Esophagus squamous epithelium (tissue), 5 donors: ENCODE measurements at places on chromosomes 5 and 9. TPM values are rescaled to one million over a fixed set of nuclear protein-coding genes. Genes with fewer than 3 reads are reported as not detected.

DNA sequence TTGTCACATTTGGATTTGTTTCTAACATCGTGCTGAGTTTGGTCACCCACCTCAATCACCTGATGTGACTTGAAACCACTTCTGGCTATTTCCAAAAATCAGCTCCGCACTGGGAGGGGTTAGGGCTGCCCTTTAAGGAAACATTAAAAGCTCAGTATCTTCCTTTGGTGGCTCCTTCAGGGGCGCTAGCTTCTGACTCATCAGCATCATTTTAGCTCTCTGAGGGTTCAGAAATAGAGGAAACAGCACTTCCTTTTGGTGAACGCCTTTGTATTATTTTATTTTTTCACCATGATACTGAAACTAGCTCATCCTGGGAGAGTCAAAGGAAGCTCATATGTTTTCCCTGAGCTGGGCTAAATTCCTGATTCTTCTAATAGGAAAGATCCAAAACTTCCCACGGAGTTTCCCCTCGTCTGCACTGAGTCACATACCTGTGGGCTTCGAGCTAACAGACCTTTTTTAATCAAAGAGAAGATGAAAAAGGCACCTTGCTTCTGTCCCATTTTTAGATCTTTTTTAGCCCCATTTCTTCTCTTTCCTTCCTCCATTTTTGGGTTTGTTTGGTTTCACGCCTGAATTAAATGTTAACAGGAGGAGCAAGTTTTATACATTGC is 48.2 kb downstream of the ROPN1L start:
- H3K27me3 ChIP-seq, result no peaks in the 10 kb centered on the region
- no peak overlapping the region for H3K4me3 ChIP-seq
- no peak for DNase-seq
- H3K27ac ChIP-seq, result no peak overlapping the region
- no peaks in the 10 kb centered on the region for H3K4me1 ChIP-seq
- H3K36me3 ChIP-seq, result no peaks in the 10 kb centered on the region

DNA sequence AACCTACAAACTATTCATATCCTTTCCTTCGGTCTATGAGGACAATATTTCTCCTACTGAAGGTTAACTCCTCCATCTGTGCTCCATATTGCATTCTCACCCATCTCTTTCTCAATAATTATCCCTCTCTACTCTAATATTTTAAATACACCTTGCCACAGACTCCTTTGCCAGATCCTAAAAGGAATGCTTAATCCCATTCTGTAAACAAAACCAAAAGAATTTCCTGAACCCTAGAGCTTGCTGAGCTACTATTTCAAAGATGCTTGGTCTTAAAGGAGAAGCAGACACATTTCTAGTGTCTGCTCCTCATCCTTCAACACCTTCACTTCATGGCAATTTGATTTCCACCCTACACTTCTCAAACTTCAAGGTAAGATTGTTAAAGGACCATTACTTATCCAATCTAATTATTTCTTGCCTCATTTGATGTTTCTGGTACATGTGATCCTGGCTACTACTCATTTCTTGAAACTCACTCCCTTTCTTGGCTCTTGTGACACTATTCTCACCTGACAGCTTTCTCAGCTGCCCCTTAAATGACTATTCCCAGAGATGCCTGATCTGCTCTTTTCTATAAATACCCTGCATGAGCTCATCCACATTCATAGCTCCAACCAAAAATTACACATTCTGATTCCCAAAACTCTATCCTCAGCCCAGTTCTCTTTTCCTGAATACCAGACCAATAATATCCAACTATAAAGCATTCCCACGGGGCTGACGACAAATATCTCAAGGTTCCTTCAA is 20.2 kb downstream of the HOMER1 start:
- H3K27me3 ChIP-seq, result no peaks in the 10 kb centered on the region
- H3K4me3 ChIP-seq, result no peak overlapping the region
- H3K4me1 ChIP-seq, result no peaks in the 10 kb centered on the region
- DNase-seq, result no peak

DNA sequence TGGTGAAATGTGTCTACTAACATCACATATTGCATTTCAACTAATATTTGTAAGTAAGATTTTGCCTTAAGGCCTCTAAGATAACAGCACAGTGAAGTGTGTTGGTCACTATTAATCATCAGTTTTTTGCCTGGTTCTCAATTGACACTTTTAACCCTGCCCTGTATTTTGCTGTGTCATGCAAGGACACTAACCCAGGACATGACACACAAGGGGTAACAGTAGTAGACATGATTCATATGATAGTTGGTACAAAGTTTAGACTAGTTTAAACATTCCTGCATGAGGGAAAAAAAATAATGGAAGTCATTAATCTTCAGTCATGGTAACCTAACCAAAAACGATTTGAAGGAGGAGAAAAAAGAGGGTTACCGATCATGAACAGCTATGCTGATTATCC is 207.0 kb downstream of the DEPDC1B start:
- H3K27me3 ChIP-seq, result no peaks in the 10 kb centered on the region
- H3K27ac ChIP-seq, result no peak overlapping the region
- DNase-seq, result no peak
- H3K36me3 ChIP-seq, result no peaks in the 10 kb centered on the region

- H3K27me3 ChIP-seq, result no peaks in the 10 kb centered on the region
- H3K27ac ChIP-seq, result no peak overlapping the region
- DNase-seq, result no peak
- H3K4me3 ChIP-seq, result no peak overlapping the region
These were observed 106.4 kb downstream of the ZSWIM6 start for GRCh38 chr5:61438298-61438970.

PDZD2 gene
- 26.7 TPM for total RNA-seq

PCDHGA9 gene
- total RNA-seq, result 5.5 TPM

- H3K27ac ChIP-seq, result no peak overlapping the region
- no peak overlapping the region for H3K4me3 ChIP-seq
- peaks cover 11% of the 10 kb centered on the region for H3K4me1 ChIP-seq
- DNase-seq, result no peak
These were observed 2.2 kb upstream of the MEGF9 start for GRCh38 chr9:120716483-120716882.
